ENCODE measurements at places on chromosomes 5 and 9. TPM values are rescaled to one million over a fixed set of nuclear protein-coding genes. Genes with fewer than 3 reads are reported as not detected.

DNA sequence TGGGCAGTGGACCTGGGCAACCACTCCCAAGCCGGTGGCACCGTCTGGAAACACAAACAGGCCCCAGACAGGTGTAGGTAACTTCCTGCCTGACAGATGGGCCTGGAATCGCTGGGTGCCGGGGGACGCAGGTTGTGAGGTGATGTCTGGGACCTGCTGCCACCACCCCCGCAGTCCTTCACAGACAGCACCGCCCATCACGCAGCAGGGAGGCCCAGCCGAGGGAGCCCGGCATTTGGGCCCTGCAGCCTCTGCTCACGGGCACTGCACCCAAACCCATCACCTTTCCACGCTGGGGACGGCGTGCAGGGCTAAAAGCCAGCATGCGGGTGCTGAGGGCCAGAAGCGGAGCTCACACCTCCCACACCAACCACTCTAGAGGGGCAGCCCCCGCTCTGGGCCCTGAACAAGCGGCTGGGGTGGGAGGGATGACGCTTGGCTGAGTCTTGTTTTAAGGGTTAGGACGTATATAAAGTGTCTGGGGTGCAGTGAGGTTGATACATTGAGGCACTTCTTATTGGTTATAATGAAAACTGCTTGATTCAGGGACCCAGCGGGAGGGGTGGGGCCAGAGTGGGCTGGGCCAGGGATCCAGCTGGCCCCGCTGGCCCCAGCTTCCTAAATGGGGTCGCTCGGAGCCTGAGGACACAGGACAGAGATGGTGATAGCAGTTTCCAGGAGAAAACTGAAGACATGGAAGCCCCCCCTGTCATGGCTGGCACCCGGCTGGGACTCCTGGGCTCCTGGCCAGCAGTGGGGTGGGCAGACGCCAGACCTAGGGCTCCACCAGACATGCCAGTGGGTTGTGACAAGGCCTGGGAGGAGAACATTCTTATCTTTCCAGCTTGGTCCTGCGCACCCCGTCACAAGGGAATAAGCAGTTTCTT, 11.3 kb downstream of the MYMK start:
- no peak for DNase-seq

DNA sequence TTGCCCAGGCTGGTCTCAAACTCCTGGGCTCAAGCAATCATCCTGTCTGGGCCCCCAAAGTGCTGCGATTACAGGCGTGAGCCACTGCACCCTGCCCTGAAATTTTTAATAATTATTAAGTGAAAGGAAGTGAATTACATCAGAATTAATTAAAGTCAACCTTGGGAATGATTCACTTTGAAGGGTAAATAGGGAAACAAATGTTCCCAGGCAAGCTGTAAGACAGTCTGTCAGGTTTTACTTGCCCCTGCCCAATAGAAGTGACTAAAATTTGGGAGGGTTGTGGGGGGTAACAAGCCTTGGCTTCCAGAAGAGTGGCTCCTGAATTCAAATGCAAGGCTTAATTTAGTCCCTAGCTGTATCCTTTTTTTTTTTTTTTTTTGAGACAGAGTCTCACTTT, 1.3 kb upstream of the LIX1 start:
- no peak for DNase-seq

Gene FBN2
- 2.4 TPM for total RNA-seq

Gene IFNW1
- not detected for total RNA-seq

Gene OTP
- not detected for total RNA-seq

DNA sequence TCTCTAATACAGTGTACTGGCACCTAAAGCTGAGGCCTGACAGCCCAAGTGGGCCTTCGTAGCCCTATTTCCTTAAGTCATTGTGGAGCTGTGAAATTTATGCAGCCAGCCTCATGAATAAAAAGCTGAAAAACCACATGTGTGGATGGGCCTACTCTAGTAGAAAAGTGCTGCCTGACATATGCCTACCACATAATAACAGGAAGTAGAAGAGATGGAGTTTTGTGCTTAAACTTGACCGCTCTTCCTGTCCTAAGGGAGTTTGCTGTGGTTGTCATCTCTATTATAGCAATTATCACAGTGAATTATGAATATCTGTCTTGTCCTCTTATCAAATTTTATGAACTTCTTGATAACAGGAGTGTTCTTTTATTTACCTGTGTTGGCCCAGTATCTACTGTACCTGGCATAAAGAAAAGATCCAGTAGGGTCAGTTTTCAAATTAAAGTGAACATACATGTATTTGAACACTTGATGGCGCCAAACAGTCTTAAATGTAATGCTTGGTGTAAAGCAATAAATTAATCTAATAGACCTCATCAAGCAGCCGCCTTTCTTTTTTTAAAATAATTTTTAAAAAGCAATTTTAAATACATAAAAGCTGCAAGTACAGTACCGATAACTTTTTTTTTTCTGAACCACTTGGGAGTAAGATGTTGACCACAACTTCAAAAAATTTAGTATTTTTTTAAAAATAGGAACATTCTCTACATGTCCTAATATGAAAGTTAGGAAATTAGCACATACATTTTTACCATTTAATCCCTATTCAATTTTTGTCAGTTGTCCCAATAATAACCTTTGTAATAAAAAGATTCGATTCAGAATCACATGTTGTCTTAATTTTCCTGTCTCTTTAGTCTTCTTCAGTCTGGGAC, 51.0 kb downstream of the FKTN start:
- DNase-seq, result no peak

Gene NOXA1
- total RNA-seq, result 2.1 TPM

Gene FOXD4L3
- total RNA-seq, result 0.31 TPM

GRCh38 chr5:93141969-93142368, 439.1 kb downstream of the NR2F1-AS1 start:
- DNase-seq, result no peak

- no peak for DNase-seq
Measured at GRCh38 chr5:91436241-91436640, 53.1 kb upstream of the ARRDC3 start.

Gene CD274
- 1.3 TPM for total RNA-seq

DNA sequence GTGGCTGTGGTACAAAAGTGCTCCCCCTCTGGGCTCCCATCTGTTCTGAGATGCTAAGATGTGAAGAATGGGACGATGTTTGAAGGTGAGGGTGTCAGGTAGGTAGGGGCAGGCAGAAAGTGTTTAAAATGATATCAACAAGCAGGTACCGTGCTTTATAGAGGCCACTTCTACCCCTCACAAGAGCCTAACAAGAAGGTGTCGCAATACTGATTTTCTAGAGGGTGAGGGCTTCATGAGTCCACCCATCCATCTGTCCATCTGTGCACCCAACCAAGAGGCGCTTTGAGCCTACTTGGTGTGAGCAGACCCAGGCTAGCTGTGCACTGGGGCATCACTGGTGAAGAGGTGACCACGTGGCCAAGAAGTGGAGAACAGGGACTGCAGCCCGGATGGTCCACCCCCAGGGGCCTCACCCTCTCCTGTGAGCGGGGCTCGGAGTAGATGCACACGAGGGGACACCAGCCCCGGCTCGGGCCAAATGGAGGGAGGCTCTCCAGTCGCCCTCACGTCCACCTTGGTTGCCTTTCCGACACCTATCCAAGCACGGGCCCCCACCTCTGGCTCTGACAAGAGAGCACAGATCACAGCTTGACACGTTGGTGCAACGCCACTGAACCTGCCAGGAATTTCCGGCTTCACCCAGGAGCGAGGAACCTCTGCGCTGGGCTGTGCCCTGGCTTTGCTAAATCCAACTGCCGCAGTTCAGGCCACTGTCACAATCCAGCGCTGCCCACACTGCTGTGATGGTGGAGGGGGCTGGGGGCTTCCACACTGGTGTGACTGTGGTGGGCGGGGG, 34.5 kb downstream of the CRB2 start:
- no peak for DNase-seq

Gene MELK
- 17.5 TPM for total RNA-seq

- DNase-seq, result no peak
Measured at GRCh38 chr5:78651468-78651867, 2.9 kb upstream of the LHFPL2 start.

GRCh38 chr5:17216176-17216973, 1.1 kb upstream of the BASP1 start:
- DNase-seq, result peak; percentile 29

Gene ROR2
- 6.0 TPM for total RNA-seq

GRCh38 chr5:164139423-164139822, 634.0 kb downstream of the MAT2B start:
- no peak for DNase-seq

GRCh38 chr9:131977109-131977838, 102.4 kb downstream of the MED27 start:
- no peak for DNase-seq

- no peak for DNase-seq
Measured at GRCh38 chr5:43411495-43411894, 696 bp downstream of the CCL28 start.

GRCh38 chr9:85949586-85950335, 8.8 kb downstream of the NAA35 start:
- DNase-seq, result no peak

Gene SHOC1
- total RNA-seq, result not detected

Gene ECSCR
- total RNA-seq, result 19.5 TPM

Gene DPYSL3
- total RNA-seq, result 5.2 TPM

DNA sequence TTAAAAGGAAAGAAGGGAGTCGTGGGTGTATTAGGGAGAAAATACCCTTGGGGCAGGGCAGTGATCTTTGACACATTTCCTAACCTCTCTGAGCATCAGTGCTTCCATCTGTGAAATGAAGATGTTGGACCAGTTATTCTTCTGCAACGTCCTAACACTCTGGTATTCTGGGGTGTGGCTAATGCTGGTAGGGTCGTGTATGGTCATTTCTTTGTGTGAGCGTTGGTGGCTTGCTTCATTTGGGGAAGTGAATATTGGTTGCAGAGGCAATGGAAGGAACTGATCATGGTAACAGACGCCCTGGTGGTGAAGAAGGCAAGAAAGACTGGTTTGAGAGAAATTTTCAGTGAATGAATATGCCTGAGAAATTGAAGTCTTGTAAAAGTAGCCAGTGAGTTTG, 67.9 kb upstream of the TTC23L start:
- DNase-seq, result no peak

GRCh38 chr5:90056911-90057705, 352.4 kb downstream of the CETN3 start:
- DNase-seq, result no peak

DNA sequence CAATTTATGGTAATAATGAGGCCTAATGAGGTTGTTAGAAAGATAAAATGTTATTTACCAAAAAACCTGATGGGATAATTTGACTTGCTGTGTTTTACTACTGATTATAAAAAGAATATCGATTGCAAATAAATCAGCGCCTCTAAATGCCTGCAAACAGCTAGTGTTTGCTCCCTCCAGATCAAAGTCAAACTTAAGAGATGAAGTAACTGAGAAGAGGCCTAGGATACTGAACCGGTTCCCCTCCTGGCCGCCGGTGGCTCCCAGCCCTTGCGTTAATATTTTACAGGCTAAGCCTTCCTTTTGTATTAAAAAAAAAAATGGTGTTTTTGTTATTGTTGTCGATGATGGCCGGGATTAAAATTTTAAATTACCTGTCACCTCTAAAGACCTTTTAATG, 2.6 kb downstream of the IRX1 start:
- DNase-seq, result no peak

- no peak for DNase-seq
Measured at GRCh38 chr5:19771174-19771835, 216.7 kb downstream of the CDH18 start.

- DNase-seq, result no peak
Measured at GRCh38 chr9:126497660-126498275, 116.0 kb upstream of the LMX1B start.

Gene TPRN
- 34.2 TPM for total RNA-seq

DNA sequence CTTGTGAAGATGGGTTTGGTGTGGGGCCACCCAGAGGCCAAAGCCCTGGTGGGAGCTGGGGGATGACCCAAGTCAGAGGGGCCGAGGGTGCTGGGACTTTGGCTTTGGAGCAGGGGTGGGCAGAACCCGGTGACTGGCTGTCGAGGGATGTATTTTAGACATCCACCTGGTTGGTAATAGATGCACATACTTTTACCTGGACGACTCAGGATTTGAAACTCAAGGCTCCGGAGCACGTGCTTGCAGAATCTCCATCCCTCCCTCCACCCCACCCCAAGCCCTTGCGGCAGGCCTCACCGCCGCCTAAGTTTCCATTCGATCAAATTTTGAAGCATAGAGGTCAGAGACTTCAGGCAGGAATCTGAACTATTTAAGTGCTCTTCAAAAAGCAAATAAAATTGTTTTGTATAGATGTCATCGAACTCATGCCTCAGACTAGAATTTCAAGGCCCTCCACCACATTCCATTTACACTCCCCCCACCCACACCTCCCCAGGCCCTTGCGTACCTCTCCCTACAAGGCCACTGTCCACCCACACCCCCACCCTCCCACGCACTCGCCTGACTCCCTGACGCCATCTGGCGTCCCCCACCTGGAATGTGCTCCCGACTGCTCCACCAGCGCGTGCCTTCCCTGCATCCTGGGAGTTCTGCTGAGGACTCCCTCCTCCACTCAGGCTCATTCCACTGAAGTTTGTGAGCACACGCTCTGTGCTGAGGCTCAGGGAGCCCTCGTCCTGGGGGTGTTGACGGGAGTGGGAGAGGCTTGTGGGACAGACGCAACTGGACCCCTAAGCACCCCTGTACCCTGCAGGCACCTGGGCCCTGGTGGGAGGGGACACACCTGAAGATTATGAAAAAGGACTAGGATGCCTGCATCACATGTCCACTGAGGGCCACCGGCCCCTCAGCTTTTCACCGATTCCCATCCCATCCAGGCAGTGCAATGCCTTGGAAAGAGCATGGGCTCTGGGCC, 56.4 kb upstream of the RPL26L1 start:
- no peak for DNase-seq

DNA sequence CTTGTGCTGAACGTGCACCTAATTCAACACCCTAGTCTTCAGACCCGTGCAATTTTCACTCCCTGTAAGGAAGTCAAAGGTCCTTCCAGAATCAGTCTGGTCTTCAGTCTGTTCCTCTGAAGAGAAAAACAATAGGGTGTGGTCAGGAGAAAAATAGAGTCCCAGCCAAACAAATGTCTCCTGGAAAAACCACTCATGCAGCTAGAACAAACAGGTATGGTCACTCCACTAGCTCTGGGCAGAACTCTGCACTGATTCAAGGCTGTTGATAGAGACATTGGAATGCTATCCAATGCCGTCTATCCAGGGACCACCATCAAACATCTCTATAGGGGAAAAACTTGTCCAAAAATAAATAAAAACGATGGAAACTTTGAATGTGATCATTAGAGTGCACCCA, 81.8 kb upstream of the MAP3K1 start:
- no peak for DNase-seq

DNA sequence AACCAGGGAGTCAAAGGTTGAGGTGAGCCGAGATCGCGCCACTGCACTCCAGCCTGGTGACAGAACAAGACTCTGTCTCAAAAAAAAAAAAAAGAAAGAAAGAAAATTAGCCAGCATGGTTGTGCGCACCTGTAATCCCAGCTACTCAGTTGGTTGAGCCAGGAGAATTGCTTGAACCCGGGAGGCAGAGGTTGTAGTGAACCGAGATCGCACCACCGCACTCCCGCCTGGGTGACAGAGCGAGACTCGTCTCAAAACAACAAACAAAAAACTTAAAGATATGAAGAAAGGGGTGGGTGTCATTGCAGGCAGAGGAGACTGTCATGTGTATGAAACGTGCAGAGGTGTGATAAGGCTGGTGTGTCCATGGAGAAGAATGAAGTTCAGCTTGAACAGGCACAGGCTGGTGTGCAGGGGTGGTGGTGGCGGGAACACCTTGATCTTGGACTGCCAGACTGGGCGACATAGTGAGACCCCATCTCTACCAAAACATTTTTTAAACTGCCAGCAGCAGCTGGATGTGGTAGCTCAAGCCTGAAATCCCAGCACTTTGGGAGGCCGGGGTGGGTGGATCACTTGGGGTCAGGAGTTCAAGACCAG, 69.6 kb downstream of the UGCG start:
- DNase-seq, result no peak

- no peak for DNase-seq
Measured at GRCh38 chr5:173745123-173745522, 128.7 kb upstream of the BOD1 start.

Gene CDH9
- not detected for total RNA-seq

GRCh38 chr5:31157720-31158119, 35.8 kb upstream of the CDH6 start:
- DNase-seq, result no peak
